ENCODE measurements at places on chromosomes 1 and 21.

DNA sequence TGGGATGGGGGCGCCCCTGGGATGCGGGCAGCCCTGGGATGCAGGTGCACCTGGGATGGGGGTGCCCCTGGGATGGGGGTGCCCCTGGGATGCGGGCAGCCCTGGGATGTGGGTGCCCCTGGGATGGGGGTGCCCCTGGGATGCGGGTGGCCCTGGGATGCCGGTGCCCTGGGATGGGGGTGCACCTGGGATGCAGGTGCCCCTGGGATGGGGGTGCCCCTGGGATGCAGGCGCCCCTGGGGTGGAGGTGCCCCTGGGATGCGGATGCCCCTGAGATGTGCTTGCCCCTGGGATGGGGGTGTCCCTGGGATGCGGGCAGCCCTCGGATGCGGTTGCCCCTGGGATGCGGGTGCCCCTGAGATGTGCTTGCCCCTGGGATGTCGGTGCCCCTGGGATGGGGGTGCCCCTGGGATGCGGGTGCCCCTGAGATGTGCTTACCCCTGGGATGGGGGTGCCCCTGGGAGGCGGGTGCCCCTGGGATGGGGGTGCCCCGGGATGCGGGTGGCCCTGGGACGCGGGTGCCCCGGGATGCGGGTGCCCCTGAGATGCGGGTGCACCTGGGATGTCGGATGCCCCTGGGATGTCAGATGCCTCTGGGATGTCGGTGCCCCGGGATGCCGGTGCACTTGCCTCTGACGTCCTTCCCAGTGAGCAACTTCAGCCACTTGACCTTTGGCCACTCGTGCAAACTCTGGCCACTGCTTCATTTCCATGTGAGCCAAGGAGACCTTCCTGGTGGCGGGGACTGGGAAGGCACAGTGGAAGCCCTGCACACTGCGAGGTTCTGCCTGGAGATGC is 37.3 kb upstream of the SLC19A1 start:
- DNase-seq, result no peak

GRCh38 chr21:43333298-43334062 is 93.5 kb downstream of the SIK1 start:
- peak; percentile 98 for DNase-seq

DNA sequence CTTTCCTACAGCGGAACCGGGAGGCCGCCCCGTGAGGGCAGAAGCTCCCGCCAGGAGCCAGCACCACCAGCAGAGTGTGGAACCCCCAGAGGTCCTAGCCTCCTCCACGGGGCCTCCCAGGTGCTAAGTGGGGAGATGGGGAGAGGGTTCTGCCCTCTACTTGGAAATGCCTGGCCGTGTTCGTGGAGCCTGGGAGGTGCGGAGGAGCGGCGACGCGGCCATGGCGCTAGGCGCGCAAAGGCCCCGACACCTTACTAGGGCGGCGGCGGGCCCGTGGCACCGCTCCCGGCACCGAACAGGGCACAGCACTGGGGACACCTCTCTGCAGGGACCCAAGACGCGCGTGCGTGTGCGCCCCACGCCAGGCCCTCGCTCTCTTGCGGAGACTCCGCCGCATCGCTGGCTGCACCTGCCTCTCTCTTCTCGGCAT is 1.3 kb upstream of the CACNA1E start:
- DNase-seq, result no peak

- DNase-seq, result peak; percentile 38
These were observed 17.1 kb downstream of the OLIG2 start for GRCh38 chr21:33042812-33043211.

DNA sequence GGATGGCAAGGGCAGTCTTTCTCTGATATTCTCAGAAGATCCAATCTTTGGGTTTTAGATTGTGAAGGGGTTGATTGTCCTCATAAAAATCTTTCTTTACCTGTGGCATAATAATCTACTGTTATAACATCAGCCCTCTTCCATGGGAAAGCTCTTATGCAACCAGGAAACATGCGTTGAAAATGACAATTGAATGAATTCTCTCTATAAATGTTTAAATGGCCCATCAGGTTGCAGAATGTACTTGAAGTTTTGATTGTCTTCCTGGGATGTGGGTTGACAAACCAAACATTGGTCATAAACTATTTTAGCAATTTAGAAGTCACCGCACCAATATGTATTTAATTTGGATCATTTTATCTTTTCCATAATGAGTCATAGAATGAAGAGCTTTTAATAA is 31.7 kb upstream of the ITLN1 start:
- no peak for DNase-seq

- DNase-seq, result no peak
These were observed 32.7 kb downstream of the TRIM11 start for GRCh38 chr1:228373681-228374571.

DNA sequence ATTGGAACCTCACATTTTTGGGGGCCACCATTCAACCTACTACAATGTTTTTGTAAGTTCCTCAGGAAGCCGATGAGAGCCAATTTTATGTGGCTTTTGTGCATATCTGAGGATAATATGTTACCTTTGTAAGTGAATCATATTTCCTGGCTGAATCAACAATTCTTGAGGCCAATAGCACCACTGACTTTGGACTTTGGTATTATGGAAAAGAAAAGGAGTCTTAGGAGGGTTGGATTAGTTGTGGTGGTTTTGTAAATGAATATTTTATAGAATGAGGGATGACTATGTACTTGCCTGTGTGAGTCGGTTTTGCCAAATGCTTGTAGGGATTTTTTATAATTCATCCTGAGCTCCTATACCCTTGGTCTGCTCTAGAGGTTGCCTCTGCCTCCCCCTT is 181.5 kb upstream of the HMGB4 start:
- no peak for DNase-seq

Data from SJSA1 (cell line).